Right lung (tissue), 10 donors: ENCODE measurements at places on chromosomes 4 and X. TPM values are rescaled to one million over a fixed set of nuclear protein-coding genes. Genes with fewer than 3 reads are reported as not detected.

The FAM114A1 gene
- polyA plus RNA-seq: 52.8 TPM

The DCAF8L2 gene
- polyA plus RNA-seq: not detected

The TCEAL5 gene
- 2.6 TPM for polyA plus RNA-seq

The TLR2 gene
- 45.2 TPM for polyA plus RNA-seq

The GAGE2A gene
- not detected for polyA plus RNA-seq

The STEEP1 gene
- polyA plus RNA-seq: 31.4 TPM

DNA sequence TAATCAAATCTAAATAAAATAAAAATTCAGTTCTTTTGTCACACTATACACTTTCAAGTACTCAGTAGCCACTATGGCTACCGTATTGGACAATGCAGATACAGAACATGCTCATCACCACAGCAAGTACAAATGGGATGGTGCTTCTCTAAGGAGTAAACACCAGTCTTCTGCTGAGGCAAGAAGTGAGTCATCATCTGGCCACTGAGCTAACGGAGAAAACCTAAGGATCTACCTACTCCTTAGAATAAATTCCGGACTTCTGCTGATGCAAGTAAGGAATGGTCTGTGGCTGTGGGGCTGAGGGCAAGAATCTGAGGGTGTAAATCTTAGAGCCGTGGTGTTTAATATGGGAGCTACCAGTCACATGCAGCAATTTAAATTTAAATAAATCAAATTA lies 11.3 kb upstream of the RBMXL3 start:
- DNase-seq: no peak

DNA sequence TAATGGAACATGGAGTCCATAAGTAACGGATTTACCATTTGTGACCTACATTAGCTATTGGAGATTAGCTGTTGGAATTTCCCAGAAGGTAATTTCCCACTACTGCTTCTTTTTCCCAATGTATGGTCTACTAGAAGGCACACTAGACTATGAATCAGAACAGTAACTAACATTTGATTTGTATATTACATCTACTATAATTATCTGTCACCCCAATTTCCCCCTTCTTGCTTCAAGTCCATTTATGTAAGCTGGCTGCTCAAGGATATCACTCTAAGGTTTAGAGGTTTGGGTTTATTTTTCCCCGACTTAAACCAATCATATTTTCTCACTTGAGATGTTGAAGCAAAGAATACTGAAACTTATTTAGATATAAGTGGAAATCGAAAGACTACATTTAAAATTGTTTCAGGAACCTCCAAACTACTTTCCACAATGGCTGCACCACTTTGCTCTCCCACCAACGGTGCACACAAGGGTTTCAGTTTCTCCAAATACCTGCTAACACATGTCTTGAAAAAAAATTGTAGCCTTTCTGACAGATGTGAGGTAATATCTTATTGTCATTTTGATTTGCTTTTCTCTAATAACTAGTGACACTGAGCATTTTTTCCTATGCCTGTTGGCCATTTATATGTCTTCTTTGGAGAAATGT lies 33.3 kb upstream of the H2AZ1 start:
- DNase-seq: no peak

DNA sequence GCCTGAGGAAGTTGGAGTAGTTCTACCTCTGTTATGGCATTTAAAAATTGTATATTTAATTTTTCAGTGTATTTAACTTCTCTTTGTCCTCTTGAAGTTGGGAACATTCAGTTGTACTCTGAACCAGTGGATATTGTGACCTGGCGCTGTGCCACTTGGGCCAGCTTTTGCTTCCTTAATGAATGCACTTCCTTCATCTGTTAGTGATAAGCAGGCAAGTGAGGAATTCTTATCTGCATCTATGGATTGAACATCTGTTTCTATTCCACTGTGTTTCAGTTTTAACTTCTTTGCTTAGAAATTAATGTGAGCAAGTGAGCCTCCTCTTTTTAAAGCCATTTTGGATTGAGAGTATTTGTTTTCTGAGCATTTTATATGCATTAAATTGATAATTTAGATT lies 128.3 kb downstream of the UCHL1 start:
- peak; percentile 56 for DNase-seq

DNA sequence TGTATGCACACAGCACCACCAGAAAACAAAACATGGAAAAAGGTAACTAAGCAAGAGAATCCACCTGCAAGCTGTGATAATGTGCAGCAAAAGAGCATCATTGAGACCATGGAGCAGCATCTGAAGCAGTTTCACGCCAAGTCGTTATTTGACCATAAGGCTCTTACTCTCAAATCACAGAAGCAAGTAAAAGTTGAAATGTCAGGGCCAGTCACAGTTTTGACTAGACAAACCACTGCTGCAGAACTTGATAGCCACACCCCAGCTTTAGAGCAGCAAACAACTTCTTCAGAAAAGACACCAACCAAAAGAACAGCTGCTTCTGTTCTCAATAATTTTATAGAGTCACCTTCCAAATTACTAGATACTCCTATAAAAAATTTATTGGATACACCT lies 90.2 kb downstream of the TET2 start:
- no peak for DNase-seq

DNA sequence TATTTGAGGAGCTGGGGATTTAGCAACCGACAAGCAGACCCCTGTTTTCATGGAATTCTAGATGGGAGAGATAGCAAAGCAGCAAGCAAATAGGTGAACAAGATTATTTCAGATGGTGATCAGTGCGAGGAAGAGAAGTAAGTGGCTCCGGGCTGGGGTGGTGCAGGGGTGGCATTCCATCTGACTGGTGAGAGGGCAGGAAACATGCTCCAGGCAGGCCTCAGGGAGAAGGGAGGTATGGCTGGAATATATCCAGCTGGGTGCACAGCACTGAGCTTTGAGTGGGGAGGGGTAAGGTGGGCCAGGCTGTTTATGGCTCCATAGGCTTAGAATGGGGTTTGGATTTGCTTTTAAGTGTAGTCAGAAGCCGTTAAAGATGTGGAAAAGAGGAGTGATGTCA lies 21.2 kb downstream of the PTTG2 start:
- no peak for DNase-seq

GRCh38 chrX:124328765-124329164 lies 3.7 kb upstream of the TEX13D start:
- DNase-seq: no peak

DNA sequence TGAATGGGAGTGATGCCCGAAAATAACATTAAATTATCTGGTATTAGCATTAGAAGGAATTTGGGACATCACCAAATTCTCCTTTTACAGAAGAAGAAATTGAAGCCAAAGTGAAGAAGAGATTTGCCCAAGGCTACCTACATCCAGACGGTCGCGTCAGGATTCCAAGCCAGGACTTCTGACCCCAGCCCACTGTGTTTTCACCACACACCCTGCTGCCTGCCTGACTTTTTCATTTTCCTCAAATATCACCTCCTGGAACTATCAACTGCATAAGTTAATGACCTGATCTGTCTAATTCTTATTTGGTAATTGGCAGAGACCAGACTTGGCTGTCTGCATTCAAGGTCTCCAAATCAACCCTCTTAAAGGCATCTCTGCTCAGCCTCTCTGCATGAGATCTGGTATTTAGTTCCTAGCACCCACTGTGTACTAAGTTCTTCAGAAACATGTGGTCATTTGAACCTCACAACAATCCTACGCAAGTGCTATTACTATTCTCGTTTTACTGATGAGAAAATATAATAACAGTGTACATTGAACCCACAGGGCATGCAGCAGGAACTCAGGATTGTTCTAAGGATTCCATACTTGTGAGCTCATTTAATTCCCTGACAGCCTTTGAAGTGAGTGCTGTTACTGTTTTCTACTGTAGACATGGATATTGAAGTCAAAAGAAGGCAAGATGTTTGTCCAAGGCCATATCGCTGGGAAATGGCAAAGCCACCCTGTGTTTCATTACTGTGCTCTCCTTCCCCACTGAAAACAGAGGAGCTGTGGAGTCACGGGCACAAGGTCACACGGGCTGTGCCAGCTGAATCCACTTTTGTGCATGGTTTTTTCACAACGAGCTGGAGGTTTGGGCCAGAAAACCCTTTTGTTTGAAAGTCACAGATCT lies 195.2 kb upstream of the C1QTNF7 start:
- no peak for DNase-seq

- DNase-seq: no peak
These were observed 36.4 kb downstream of the QDPR start for GRCh38 chr4:17475481-17475880.

GRCh38 chr4:158940271-158940670 lies 162.6 kb upstream of the RAPGEF2 start:
- no peak for DNase-seq

DNA sequence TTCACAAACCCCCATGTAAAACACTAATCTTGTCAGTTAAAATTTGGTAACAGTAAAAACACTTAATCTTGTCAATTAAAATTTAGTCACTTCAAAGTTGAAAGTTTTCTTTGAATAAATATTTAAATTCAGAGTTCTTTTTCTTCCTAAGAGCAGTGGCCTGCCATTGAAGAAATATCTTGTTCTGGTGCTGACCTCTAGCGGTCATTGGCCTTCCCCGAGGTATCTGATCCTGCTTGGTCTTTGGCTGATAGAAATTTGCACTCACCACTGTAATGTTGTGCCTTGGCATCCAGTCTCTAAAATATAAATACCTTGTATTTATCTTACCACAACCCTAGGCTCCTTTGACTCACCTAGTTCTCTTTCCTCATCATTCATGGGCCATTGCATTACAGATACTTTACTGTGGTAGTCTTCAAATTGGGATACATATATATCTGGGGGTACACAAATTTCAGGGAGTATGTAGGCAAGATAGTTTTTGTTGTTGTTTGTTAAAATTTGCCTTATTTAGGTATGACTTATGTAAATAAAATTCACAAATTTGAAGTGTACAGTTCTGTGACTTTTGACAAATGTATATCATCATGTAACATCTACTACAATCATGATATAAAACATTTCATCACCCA lies 6.7 kb upstream of the ART3 start:
- peak; percentile 63 for DNase-seq

DNA sequence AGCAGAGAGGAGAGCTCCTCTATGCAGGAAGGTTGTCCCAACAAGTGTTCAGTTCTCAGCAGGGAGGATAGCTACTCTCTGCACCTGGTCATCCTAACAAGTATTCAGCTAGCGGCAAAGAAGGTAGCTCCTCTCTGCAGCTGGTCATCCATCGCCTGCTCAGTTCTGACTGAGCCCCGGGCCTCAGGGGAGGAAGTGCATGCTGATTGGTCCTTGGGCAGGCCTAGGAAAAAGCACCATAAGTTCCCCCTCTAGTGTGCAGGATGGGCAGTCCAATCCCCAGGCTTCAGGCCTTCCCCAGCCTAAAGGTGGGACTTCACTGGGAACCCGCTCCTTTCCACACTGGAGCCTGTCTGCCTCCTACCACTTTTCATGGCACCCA lies 4.4 kb upstream of the FBXW7 start:
- no peak for DNase-seq
